GM12878 (cell line): ENCODE measurements at places on chromosomes 4 and X.

DNA sequence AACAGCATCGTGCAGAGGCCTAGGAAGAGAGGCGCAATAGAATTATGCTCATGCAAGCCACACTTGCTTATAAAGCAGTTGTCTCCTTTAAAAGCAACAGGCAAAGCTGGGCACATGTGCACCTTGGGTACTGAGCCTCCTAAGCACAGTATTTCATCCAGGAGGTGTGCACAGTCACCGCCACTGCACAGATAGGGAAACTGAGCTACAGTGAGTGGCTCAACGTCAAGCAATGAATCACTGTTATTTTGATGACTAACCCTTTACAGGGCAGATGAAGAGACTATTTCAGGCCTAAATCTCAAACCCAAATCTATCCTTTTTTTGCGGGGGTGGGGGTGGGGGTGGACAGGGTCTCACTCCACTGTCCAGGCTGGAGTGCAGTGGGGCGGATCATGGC lies 42.3 kb downstream of the BCOR start:
- no peak for DNase-seq

DNA sequence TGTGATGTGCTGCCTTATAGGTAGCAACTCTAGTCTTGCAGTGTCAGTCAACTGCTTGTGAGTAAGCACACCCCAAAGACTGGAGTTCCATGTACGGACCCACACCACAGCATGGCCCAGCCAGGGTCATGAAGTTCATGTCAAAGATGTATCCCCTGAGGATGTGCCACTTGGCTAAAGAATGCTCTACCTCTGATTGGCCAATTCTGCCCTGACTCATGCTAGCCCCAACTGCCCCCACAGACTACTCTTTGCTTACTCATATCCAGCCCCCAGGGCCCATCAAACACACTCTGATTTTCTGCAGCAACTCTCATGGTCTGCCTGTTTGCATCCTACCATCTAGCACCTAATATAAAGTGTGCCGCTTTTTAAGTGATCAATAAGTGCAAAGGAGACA lies 62.5 kb downstream of the CHRDL1 start:
- DNase-seq = no peak

DNA sequence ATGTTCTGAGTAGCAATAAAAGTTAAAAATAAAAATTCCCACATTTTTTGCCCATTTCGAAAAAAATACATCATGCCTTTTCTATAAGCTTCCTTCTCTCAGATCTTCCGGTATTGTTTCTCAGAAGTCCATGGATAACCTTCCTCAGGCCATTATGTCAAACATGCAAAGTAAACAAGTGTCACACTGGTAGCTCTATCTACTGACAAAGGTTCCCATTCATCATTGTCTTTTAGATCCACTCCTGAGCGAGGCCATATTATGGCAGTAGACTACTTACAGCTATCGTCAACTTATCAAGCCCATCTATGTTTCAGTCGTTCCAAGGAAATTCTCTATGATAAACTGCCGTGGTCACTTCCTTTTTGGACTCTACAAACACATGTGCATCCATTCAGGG lies 1068.2 kb downstream of the GLUD2 start:
- no peak for DNase-seq

GRCh38 chr4:184237612-184238011 lies 19.9 kb upstream of the ENPP6 start:
- DNase-seq = no peak

DNA sequence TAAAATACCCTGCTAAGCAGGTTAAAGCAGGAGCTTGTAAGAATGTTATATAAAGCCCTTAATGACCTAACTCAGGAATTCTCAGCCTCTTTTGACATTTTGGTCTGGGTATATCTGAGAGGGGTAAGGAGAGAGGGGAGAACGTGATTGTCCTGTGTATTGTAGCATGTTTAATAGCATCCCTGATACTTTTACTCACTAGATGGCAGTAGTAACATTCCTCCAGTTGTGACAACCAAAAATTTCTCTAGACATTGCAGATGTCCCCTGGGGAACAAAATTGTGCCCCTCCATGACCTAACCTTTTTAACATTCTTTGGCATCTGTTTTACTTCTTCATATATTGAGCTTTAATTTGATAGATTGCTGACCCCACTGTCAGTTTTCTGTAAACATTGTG lies 17.9 kb downstream of the SMARCA5 start:
- DNase-seq = no peak

GRCh38 chr4:83536362-83537272 lies 709 bp downstream of the GPAT3 start:
- DNase-seq = no peak

- DNase-seq = no peak
These were observed 113.5 kb downstream of the DHX15 start for GRCh38 chr4:24470666-24471485.

DNA sequence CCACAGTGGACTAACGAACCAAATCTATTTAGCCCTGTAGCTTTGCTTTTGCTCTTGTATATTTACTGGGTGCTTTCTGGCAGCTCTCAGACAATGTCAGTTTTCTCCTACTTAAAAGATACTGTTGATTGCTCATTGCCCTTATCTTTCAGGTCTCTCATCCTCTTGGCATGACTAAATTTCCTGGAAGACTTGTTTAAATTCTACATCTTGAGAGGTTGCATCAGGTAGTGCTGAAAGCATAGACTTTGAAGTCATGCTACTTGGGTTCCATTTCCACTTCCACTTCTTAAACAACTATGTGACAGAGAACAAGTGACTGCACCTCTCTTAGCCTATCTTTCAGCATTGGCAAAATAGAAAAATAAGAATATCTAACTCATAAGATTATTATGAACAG lies 8.4 kb downstream of the TDO2 start:
- DNase-seq = no peak

GRCh38 chrX:17931855-17932254 lies 70.8 kb upstream of the RAI2 start:
- no peak for DNase-seq

DNA sequence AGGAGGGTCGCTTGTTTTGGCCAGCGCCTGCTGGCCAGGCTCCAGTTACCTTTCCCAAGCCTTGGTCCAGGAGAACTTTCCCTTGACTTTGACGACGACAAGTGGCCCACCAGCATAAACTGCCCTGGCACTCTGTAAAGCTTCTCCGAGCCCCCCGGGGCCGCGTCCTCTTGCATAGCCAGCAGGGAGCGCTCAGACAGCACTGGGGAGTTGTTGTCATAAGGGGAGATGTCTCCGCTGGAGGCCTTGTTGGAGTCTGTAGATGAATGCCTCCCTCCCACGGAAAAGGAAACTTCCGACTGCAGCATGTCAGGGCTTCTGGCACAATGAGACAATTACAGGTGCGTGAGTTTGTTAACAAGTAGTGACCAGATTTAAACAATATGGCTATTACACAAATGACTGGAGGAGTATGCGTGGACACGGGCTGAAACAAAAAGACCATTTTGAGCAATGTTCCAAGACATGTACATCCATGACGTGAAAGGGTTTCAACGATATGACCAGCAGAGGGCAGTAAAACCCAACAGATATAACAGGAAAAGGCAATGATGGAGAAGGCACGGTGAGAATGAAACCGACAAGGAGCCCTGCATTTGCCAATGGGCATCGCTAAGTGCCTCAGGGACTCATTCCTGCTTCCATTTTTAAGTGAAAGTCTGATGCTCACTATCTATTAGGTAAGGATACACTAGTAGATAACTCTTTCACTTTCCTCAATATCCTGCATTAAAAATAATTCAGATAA lies 33.0 kb downstream of the HCCS start:
- peak; percentile 42 for DNase-seq

GRCh38 chrX:113726898-113727297 lies 857.0 kb upstream of the HTR2C start:
- DNase-seq = no peak

GRCh38 chr4:122663814-122664610 lies 43.1 kb upstream of the IL21 start:
- DNase-seq = no peak
